ENCODE measurements at places on chromosomes 2 and 18. TPM values are rescaled to one million over a fixed set of nuclear protein-coding genes. Genes with fewer than 3 reads are reported as not detected.
A peak's percentile ranks its signal among the peaks of the same experiment; 100 is the strongest.

DNA sequence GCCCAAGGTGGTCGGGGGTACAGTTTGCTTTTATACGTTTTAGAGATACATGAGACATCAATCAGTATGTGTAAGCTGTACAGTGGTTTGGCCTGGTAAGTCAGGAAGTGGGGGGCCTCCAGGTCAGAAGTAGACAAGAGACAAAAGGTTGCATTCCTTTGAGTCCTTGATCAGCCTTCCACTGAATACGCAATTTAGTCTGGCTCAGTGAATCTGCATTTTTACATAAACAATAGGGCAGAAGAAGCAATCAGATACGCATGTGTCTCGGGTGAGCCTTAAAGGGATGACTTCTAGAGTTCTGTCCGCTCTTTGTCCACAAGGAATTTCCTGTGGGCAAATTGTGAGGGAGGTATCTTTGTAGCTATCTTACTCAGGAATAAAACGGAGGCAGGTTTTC is 87.2 kb downstream of the SOWAHC start:
- no peak for DNase-seq

- DNase-seq, result no peak
Measured at GRCh38 chr2:233436691-233437438, 82.6 kb downstream of the DGKD start.

GRCh38 chr2:58239243-58239925 is 1.7 kb downstream of the FANCL start:
- no peak for DNase-seq

GRCh38 chr2:172105471-172106107 is 2.9 kb upstream of the DLX2 start:
- no peak for DNase-seq

DNA sequence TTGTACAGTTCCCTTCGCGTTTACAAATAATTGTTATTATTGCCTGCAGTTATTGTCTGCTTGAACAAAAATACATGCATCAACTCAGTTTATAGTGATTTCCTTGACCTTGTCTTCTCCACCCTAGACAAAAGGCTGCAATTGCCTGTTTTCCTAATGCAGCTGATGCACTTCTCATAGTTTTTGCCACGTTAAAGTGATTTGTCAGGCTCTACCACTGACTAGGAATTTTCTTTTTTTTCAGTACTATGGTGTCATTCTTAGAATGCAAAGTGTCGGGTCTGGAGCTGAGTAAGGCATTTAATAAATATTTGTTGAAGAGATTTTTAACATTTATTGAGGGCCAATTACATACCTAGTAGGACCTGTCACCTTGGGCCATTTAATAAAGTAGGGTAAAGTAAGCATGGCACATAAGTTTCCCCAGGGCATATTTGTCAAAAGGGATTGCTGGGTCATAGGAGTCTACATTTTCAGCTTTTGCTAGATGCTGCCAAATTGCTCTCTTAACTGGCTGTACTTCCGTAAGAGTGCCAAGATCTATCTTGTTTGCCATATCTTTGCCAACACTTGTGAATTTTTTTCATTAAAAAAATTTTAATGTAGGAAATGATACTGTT is 24.1 kb downstream of the ACSL3 start:
- DNase-seq, result no peak

DNA sequence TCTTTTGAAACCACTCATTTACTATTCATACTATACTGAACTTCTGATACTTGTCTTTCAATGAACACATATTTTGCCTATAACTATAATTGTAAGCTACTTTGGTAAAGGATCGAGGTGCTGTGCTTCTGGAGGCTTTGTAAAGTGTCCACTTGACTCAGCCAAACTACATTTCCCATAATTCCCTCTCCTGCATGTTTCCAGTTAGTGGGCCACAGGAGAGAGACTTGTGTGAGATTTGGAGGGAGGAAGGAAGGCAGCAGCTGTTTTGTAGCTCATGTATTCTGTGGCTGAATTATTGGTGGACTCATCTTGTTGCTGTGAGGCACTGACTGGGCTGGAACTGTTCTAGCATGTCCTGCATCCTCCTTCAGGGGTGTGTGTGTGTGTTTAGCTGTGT is 328.8 kb downstream of the ARL6IP6 start:
- peak; percentile 11 for DNase-seq

DNA sequence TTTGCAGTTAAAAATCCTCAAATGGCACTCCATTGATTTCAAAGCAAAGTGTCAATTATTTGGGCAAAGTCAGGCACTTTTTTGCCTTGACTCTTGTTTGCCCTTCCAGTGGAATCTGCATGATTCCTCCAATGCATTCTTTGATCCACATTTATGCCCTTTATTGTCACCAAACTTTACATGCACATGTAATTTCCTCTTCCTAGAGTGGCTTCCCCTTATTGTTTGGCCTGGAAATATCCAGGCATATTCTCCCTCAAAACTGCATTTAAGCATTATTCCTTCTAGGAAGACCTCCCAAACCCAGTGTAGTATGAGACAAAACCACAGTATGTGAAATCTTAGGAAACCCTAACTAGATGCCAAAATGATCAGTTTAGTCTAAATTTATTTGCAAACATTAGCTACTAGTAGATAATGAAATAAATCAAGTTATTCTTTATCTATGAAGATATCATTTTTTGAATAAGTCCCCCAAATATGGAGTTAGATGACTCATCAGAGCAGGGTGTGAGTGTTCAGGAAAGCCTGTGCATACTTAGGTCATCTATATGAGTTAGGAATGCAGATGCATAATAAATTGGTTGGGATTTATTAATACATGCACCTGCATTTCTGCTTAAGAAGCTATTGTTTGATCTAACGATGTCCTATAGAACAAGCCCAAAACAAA is 433.3 kb upstream of the TCF4 start:
- no peak for DNase-seq

DNA sequence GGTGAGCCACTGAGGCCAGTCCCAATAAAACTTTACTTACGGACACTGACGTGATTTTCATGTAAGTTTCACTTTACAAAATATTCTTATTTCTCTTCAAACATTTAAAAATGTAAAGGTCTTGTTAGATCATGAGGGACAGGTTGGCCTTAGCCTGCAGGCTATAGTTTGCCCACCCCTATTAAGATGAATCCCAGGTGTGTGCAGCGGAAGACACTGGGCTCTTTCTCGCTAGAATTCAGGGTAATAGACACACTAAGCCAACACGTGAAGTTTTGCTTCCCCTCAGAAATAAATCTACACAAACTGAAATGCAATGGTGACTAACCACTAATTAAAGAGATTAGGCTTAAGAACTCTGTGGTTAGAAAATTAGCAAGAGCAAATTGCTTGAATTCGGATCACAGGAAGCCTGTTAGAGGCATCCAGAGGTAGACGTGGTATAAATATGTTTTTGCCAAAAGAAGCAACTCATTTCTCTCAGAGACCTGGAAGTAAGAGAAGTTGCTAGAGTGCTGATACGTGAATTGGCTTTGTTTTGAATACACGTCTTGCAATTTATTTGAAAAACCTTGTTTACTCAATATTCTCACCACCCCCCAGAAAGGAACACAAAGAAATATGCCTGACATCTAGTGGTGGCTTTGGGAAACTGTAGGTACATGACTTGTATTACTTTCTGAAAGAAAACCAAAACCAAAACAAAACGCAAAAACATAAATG is 151.6 kb downstream of the DTNB start:
- DNase-seq, result peak; percentile 36

VIL1 gene
- 0.02 TPM for total RNA-seq

CYRIA gene
- 18.3 TPM for total RNA-seq

ATP6V1C2 gene
- 0.23 TPM for total RNA-seq

ACVR1 gene
- 13.0 TPM for total RNA-seq

MLPH gene
- not detected for total RNA-seq
